Midbrain (tissue), 1 donor: ENCODE measurements at places on chromosomes 2 and 18.

GRCh38 chr2:119638685-119639554 lies 40.1 kb upstream of the TMEM177 start:
- peak; percentile 9 for DNase-seq

GRCh38 chr18:27378431-27379095 lies 193.5 kb upstream of the CHST9 start:
- no peak for DNase-seq

DNA sequence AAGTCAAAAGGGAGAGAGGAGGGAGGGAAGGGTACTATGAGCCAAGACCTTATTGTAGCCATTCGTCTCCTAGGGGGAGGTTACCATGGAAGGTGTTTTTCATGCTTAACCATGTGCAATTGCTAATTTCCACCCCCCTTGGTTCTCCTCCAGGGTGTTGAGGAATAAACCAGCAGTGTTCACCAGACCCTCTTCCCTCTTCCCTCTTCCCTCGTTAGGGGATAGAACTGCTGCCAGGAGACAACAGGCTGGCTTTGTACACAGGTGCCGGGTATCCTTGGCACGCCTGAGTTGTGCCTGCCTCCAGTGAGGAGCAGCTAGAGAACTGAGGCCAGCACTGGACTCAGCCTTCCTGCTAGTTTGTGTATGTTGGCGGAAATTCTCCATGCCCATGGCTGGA lies 41.1 kb upstream of the ARL5A start:
- peak; percentile 52 for DNase-seq

GRCh38 chr2:113157897-113158753 lies 15.6 kb upstream of the PSD4 start:
- DNase-seq: no peak

DNA sequence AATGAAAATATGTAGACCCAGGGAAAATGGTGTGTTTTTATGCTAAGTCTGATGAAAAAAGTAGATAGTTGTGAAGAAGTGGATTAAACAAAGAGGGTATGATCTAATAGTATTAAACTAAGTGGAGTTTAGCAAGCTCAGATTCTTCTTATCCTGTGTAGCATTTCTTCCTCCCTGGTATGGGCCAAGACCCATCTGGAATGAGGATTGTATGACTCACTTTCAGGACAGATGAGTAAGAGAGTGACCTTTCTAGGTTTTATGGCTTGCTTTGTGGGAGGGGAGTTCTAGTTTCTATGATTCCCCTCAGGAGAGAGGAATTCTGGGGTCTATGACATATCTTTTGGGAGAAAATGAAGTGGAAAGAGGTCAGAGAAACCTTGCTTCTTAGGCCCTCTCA lies 550.1 kb downstream of the SPAG16 start:
- no peak for DNase-seq
